Activated CD4-positive, alpha-beta T cell treated with anti-CD3 and anti-CD28 coated beads for 36 hours (primary cell): ENCODE measurements at places on chromosomes 11 and 22. TPM values are rescaled to one million over a fixed set of nuclear protein-coding genes. Genes with fewer than 3 reads are reported as not detected.

The ABCC8 gene
- total RNA-seq = not detected

The KCTD17 gene
- 36.8 TPM for total RNA-seq

The KCNQ1OT1 gene
- 0.16 TPM for total RNA-seq

The ZNF214 gene
- total RNA-seq = not detected

The MAPK8IP2 gene
- total RNA-seq = 0.14 TPM
